ENCODE measurements at places on chromosomes 7 and 10.

- DNase-seq = no peak
Observed at GRCh38 chr7:21617916-21618390, 75.1 kb downstream of the DNAH11 start.

DNA sequence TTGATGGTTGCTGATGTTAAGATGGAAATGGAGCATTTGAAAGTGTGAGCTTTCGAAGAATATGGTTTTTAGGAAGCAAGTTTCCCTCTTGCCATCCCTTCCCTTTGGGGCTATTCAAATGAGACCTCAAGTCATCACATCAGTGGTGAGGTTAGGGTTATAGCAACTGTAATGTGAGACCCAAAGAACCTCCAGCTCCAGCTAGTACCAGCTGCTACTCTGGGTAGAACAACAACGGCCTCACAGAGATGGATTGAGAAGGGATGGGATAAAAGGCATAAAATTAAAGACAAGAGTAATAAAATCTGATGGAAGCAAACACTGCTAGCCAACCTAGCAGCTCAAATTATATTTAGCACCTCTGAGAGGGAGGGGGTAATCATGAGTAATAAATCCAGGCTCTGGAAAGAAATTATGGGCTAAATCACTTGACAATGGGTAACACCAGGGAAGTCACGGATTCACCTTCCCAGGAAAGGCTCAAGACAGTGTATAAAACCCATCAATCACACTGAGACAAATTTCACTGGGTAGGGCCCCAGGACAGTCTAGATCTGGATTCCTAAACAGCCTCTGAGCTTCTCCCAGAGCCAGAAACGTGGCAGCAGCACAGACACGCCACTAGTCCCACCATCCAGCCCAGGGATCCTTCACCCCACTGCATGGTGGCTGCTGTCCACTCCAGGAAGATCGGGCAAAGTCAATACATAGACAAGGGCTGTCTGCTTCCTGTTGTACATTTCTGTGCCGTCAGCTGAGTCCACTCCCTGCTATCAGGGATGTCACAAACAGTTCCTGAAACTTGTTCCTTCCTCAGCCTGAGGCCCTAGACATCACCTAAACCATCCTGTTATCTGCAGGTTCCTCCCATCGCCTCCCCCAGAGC is 151.1 kb downstream of the GFRA1 start:
- no peak for DNase-seq

DNA sequence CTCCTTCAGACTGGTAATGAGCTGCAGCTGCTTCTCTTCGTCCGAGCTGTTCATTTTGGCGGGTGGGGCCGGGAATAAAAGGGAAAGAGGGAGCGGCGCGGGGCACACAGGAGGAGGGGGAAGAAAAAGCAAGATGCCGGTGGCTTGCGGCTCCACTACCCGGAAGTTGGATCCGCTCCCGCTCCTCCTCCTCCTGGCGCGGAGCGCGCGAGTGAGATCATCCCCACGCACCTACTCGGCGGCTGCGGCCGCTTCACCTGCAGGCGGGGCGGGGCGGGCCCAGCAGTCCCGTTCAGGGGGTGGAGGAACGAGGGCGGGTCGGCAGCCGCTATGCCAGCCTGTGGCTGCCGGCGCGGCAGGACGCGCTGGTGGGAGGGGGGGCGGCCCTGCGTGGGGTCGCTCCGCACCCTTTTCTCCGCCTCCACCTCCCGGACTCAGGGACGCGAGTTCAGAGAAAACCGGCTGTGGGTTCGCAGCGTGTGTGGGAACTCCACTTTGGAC is at the start of gene SHTN1:
TSS of gene SHTN1 (minus strand) at position 162 of the 501 bp plus-strand sequence. CDS start at position 54, 108 bp downstream.
- DNase-seq = peak; percentile 79

DNA sequence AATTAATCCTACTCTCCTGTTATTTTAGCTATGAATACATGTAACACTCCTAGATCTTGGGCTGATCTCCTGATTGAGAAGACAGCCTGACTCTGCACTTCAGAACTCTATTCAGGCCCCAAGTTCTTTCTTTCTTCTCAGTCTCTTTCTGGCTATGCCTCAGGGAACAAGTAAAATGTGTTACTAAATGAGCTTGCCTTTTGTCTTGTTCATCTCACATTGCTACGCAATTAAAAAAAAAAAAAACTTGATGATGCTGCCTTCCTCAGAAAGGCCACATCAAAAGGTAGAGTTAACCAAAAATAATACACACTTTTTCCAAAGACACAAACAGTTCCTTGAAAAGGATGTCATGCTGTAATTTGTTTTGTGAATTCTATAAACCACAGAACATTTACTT is 258.1 kb downstream of the TWIST1 start:
- DNase-seq = no peak

DNA sequence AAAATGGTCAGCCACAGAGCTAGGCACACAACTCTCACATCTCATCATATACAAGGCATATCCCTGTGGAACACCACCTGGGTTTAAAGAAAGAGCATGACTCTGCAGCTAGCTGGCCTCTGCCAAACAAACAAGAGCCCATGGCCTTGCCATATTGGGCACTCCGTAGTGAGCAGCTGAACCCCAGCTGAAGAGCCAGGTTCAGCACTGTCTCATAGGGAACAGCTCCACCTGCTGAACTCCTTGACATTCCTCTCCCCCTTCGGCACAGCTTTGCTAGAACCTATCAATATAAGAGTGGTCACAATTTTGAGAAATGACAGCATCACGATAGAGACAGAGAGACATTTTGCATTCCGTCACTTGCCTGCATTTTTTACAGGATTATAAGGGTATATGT is 20.0 kb downstream of the SORCS1 start:
- no peak for DNase-seq

- no peak for DNase-seq
Observed at GRCh38 chr7:151198945-151199848, 11.1 kb downstream of the H2BK1 start.

GRCh38 chr7:68679459-68680234 is 918.6 kb upstream of the AUTS2 start:
- no peak for DNase-seq

DNA sequence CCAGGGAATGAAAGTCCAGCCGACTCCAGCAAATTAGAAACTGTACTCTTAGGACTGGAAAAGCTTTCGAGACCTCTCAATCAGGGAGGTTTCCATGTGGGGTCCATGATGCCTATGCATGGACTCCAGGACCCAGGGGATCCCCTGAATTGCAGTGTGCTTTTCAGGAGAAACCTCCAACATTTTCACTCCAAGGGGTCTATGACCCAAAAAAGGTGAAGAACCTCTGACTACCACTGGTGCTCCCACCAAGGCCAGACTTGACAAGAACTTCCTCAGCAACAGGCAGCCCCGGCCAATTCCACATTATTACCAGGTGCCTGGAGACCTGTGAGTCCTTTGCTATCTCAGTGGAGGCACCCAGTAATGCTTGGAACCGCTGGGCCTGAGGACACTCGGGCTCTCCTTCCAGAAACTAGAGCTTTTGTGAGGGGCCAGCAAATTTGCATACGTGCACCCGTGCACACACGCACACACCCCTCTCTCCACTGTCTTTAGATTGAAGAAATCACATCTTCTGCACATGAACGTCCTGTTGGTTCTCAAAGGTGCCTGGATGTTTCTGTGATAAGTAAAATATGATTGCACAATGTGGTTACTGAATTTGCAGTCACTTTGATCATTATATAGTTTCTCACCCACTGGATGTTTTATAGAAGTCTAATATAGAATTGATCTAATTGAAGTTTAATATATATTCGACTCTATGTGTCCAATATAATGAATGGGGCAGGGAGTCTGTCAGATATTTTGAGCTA is 54.7 kb downstream of the SYPL1 start:
- peak; percentile 63 for DNase-seq

GRCh38 chr7:50475340-50475739 is 25.2 kb upstream of the FIGNL1 start:
- no peak for DNase-seq

GRCh38 chr7:84705079-84705478 is 481.8 kb downstream of the SEMA3D start:
- DNase-seq = no peak

- DNase-seq = no peak
Observed at GRCh38 chr10:42476101-42476500, 162.3 kb downstream of the ZNF33B start.

- DNase-seq = no peak
Observed at GRCh38 chr10:63593576-63593975, 72.4 kb downstream of the REEP3 start.

DNA sequence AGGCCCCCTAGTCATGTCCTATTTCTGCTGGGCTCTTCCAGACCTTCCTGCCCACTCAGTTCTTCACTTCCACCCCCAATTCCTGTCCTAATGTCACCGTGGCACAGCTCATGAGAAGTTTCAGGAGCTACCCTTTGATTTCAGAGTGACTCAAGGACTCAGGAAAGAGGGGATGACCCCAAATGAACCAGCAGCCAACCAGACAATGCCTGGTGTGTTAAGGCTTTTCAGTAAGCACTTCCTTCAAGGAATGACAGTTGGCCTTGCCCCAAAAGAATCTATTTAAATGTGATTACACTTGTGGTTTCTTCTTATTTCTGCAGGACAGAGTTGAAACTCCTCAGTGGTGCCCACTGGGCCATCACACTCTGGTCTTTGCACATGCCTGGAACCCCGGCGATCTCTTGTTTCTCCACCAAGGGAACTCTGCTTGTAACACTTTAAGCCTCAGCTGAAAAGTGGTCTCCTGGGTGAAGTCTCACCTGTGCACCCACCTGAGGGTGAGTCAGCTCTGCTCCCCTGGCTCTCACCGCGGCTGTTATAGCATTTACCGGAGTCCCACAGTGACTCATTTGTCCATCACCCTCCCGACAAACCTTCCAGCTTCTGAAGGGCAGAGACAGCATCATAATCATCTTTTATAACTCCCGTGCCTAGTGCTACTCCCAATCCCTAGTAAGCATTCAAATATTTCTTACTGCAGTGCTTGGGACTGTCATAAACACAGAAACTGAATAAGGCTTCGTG is 123.0 kb upstream of the SVIL start:
- DNase-seq = peak; percentile 44

- DNase-seq = no peak
Observed at GRCh38 chr7:69692611-69693010, 94.3 kb downstream of the AUTS2 start.

DNA sequence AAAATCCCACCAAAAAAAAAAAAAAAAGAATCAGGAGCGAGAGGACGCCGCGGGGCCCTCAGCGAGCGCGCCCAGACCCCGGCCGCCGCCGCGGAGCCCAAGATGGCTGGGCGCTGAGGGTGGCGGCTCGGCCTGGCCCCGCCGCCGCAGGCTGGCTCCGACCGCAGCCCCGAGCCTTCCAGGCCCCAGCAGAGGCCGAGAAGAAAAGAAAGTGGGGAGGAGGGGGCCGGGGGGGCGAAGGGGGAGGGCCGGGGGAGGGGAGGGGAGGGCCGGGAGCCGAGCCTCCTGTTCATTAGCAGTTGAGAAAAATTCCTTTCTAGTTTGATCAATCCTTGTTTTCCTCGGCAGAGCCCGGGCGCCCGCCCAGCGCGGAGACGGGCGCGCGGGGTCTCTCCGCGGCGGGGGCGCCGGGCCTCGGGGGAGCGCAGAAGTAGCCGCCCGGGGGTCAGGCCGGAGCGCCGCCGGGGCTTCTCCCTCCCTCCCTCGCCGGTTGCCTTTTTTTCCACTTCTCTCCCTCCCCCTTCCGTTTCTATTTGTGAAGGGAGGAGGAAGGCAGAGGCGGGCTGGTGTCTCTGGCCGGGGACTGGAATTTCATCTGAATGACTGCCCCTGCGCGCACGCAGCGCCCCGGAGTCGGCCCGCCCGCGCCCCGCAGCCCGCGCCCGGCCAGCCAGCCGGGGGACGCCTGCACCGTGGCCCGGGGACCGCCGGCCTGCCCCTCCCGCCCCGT is 778 bp upstream of the TRIM8 start:
- DNase-seq = peak; percentile 91

GRCh38 chr10:95277201-95277570 is 13.6 kb downstream of the PDLIM1 start:
- no peak for DNase-seq

DNA sequence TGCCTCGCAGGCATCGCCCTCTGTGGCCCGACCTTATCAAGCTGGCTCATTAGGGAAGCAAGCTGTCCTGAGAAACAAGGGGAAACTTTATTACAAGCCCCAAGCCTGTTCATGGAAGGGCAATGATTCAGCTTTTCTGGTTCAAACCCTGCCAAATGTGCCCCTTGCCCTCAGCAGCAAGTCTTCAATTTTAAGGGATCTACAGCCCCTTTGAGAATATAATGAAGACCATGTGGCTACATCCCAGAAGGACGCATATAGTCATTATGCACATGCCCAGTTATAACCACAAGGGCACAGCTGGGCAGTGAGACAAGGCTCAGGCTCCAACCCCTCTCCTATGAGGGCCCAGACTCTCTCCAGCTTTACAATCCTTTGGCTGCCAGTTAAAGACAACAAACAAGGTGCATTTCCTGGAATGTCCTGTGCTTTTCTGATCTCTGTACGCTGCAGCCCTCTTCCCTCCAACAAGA is 56.7 kb downstream of the DDC start:
- DNase-seq = no peak

- DNase-seq = peak; percentile 23
Observed at GRCh38 chr7:64885520-64886240, 17.4 kb upstream of the ZNF273 start.

GRCh38 chr7:46239846-46240245 is 318.8 kb upstream of the IGFBP3 start:
- DNase-seq = no peak

DNA sequence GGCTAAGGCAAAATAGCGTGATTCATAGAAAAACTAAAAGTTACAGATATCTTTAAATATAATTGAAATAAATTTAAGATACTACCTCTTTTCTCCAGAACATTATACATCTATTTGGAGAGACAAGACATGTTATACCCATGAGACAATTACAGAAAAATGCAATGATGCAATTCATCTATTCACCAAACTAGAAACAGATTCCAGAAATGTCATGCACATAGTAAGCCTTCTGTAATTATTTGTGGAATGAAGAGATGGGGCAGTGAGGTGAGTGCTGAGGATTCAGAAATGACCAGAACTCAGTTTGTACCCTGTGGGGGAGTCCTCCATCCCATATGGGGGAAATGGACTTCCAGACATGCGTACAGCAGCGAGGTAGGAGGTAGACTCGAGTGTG is 99.4 kb downstream of the MKX start:
- DNase-seq = no peak

GRCh38 chr7:129775695-129776361 is 164.3 kb downstream of the NRF1 start:
- DNase-seq = peak; percentile 49

GRCh38 chr10:114265392-114266053 is 26.5 kb downstream of the VWA2 start:
- DNase-seq = peak; percentile 82

DNA sequence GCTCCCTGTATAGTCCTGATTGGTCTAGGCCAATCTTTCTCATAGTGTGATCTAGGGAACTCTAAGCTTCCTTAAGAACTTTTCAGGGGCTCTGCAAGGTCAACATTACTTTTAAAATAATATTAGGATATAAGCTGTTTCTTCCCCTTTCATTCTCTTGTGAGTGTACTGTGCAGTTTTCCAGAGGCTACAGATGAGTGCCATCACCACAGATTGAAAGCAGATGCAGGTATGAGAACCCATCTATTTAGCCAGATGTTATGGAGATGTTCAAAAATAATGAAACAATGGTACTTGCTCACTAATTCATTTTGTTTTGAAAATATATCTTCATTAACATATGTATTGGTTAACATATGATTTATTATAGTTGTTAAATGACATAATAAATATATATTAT is 169.2 kb upstream of the SEMA3A start:
- no peak for DNase-seq

- no peak for DNase-seq
Observed at GRCh38 chr10:72390764-72391163, 36.0 kb upstream of the DNAJB12 start.

GRCh38 chr7:19307554-19307953 is 162.3 kb upstream of the FERD3L start:
- no peak for DNase-seq

- no peak for DNase-seq
Observed at GRCh38 chr7:69895446-69895845, 297.2 kb downstream of the AUTS2 start.

- no peak for DNase-seq
Observed at GRCh38 chr10:101672536-101672935, 22.4 kb downstream of the FBXW4 start.

Data from suprapubic skin (tissue), 4 donors.